Upper lobe of left lung (tissue), 6 donors: ENCODE measurements at places on chromosomes 2 and 18.

GRCh38 chr2:10659898-10660568 lies 29.7 kb downstream of the NOL10 start:
- no peaks in the 10 kb centered on the region for H3K27me3 ChIP-seq
- no peak overlapping the region for H3K4me3 ChIP-seq
- H3K36me3 ChIP-seq: peaks cover 87% of the 10 kb centered on the region
- H3K27ac ChIP-seq: no peak overlapping the region

GRCh38 chr18:37252342-37252741 lies 313.3 kb downstream of the CELF4 start:
- no peak for DNase-seq
- no peaks in the 10 kb centered on the region for H3K36me3 ChIP-seq
- H3K27ac ChIP-seq: no peak overlapping the region
- H3K4me3 ChIP-seq: no peak overlapping the region
- peaks cover 6% of the 10 kb centered on the region for H3K4me1 ChIP-seq
- H3K27me3 ChIP-seq: no peaks in the 10 kb centered on the region

GRCh38 chr2:53778536-53779162 lies 8.1 kb downstream of the ASB3 start:
- H3K27me3 ChIP-seq: no peaks in the 10 kb centered on the region
- H3K36me3 ChIP-seq: no peaks in the 10 kb centered on the region
- H3K4me1 ChIP-seq: peaks cover 20% of the 10 kb centered on the region

GRCh38 chr2:103401621-103402020 lies 639.8 kb downstream of the TMEM182 start:
- H3K36me3 ChIP-seq: no peaks in the 10 kb centered on the region
- H3K27me3 ChIP-seq: no peaks in the 10 kb centered on the region
- DNase-seq: no peak
- no peak overlapping the region for H3K4me3 ChIP-seq

- H3K27me3 ChIP-seq: no peaks in the 10 kb centered on the region
- no peak for DNase-seq
- no peak overlapping the region for H3K4me3 ChIP-seq
- no peak overlapping the region for H3K27ac ChIP-seq
Measured at GRCh38 chr2:128557831-128558241, 239.2 kb upstream of the HS6ST1 start.

GRCh38 chr2:146530886-146531285 lies 1313.9 kb upstream of the ACVR2A start:
- no peaks in the 10 kb centered on the region for H3K36me3 ChIP-seq
- no peak for DNase-seq
- no peaks in the 10 kb centered on the region for H3K27me3 ChIP-seq
- H3K27ac ChIP-seq: no peak overlapping the region
- H3K4me3 ChIP-seq: no peak overlapping the region
- no peaks in the 10 kb centered on the region for H3K4me1 ChIP-seq

DNA sequence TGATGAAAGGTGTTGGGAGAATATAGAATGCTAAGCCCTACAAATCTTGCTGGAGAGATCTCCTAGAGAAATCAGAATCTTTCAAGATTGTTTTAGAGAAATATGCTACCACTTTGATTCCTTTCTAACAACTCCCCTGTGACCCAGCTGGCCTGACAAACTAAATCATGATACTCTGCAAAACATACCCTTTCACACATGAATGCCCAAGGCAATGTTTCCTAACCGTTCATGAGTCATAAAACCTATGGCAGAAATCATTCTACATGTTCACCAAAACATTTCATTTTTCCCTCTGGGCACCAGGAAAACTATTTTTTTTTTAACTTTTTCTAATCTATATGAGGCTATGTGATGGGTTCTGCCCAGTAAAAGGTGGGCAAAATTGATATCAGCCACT lies 77.8 kb upstream of the SETBP1 start:
- no peak overlapping the region for H3K27ac ChIP-seq
- no peaks in the 10 kb centered on the region for H3K27me3 ChIP-seq
- H3K4me3 ChIP-seq: no peak overlapping the region
- no peaks in the 10 kb centered on the region for H3K36me3 ChIP-seq
- H3K4me1 ChIP-seq: no peaks in the 10 kb centered on the region

GRCh38 chr2:1037066-1037465 lies 86.4 kb downstream of the SNTG2 start:
- no peak overlapping the region for H3K27ac ChIP-seq
- no peaks in the 10 kb centered on the region for H3K4me1 ChIP-seq
- no peak overlapping the region for H3K4me3 ChIP-seq

DNA sequence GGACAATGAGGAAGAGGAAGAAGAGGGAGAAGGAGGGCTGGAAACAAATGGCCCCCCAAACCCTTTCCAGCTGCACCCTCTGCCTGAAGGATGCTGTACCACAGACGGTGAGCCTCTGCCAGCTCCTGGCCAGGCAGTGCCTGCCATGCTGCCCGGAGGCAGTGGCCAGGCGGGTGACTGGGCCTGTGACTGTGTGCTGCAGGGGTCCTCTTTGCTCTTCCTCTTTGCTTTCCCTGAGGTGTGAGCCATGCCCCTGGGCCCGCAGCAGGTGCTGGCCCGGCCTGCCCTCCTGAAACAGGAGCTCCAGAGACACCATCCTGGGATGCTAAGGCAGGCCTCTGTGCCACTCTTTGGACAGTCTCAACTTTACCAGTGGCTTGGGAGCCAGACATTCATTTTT lies 28.6 kb downstream of the GREB1 start:
- H3K4me1 ChIP-seq: no peaks in the 10 kb centered on the region
- peak; percentile 9 for DNase-seq
- no peak overlapping the region for H3K27ac ChIP-seq
- no peak overlapping the region for H3K4me3 ChIP-seq
- H3K27me3 ChIP-seq: no peaks in the 10 kb centered on the region
